Gastroesophageal sphincter (tissue), 4 donors: ENCODE measurements at places on chromosomes 11 and 22. TPM values are rescaled to one million over a fixed set of nuclear protein-coding genes. Genes with fewer than 3 reads are reported as not detected.

- ATAC-seq = no peak
These were observed 89.0 kb upstream of the GRIA4 start for GRCh38 chr11:105520706-105521345.

- no peak for ATAC-seq
These were observed 69.9 kb upstream of the CHRM4 start for GRCh38 chr11:46461461-46461927.

- ATAC-seq = no peak
These were observed 133.3 kb downstream of the ATXN10 start for GRCh38 chr22:45804986-45805325.

DNA sequence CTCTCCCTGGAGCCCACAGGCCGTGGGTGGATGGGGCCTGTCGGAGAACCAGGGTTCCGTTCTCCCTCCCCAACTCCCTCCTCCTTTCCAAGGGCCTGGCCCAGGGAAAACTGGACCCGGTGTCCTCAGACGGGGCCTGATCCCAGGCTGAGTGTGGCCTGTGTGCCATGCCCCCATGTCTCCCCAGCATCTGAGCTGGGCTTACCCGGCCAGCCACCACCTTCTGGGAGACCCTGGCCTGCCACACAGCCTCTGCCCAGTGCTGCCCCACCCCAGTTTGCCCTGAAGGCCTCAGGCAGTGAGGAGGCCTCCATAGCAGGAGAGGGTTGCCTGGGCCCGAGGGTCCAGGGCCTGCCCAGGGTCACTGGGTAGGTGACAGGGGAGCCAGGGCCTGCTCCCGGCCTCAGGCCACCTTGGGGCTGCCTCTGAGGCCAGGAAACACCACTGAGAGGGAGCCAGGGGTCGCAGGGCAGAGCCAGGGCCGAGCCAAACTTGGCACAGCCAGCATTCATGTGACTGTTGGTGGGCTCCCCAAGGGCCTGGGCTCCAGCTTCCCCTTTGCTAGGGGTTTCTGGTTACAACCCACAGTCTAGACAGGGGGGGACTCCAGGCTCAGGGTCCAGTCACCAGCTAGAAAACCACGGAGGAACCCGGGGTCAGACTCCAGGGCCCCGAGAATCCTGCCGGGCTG is 590 bp upstream of the IFITM10 start:
- ATAC-seq = no peak

- peak; percentile 19 for ATAC-seq
These were observed 103.1 kb downstream of the TEAD1 start for GRCh38 chr11:12777208-12777874.

- ATAC-seq = no peak
These were observed 6.8 kb downstream of the UFD1 start for GRCh38 chr22:19472233-19472632.

The FOSL1 gene
- total RNA-seq = 24.9 TPM

DNA sequence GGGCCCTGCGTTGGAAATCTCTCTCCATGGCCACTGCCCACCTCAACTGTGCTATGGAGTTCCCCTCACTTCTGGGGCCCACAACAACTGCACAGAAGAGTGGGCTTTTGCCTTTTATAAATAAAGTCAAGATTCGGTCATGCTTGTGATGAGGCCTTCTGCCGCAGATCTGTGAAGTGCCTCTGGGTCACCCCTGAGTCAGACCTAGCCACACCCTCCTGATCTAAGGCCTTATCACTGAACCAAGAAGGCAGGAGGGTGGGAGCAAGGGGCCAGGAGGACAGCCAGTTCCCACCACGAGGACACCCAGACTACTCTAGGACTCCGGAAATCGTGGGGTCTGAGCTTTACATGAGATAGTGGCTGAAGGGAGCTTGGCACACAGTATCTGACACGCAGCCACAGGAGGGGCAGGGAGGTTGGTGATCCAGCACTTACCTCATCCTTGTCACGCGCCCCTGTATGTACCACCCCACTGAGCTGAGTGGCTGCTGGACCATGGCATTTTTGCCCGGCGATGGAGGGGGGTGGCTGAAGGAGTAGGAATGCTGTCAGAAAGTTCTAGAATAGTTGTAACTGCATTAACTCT is 115.7 kb downstream of the ABTB2 start:
- no peak for ATAC-seq

DNA sequence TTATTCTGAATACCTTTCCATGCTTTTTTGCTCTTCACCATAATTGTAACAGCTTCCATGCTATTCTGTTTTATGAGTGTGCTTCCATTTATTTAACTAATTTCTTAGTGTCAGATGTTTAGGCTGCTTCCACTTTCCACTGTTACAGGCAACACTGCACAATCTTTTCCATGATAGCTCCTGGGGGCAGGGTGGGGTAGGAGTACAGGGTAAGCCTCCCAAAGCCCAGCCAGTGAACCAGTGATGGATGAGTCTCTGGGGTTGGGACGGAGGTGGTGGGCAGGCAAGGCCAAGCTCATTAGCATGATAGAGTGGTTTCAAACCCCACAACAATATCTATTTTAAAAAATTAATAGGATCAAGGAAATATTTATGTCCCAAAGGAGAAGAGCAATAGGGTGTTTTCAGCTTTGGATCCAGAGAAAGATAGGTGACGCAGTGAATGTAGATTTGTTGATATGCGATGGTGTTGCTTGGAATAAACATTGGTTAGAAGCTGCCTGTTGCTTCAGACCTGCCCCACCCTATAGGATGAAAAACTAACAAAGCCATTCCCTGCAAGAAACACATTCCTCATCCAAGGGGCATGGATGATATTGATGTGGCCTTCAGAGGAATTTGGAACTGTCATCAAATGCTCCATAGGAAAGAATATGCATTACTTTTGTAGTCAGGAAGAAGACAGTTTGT is 17.1 kb upstream of the ELF5 start:
- ATAC-seq = no peak

GRCh38 chr11:61152816-61153592 is 8.2 kb downstream of the VPS37C start:
- ATAC-seq = peak; percentile 79

- peak; percentile 84 for ATAC-seq
These were observed 17.0 kb upstream of the DDX10 start for GRCh38 chr11:108647701-108648527.
